ENCODE measurements at places on chromosomes 2 and 18. TPM values are rescaled to one million over a fixed set of nuclear protein-coding genes. Genes with fewer than 3 reads are reported as not detected.

Gene CCDC178
- polyA plus RNA-seq: 0.12 TPM

- DNase-seq: no peak
Measured at GRCh38 chr2:217293607-217294006, 433.7 kb upstream of the TNP1 start.

- DNase-seq: no peak
Measured at GRCh38 chr18:5884375-5884774, 10.9 kb downstream of the TMEM200C start.

DNA sequence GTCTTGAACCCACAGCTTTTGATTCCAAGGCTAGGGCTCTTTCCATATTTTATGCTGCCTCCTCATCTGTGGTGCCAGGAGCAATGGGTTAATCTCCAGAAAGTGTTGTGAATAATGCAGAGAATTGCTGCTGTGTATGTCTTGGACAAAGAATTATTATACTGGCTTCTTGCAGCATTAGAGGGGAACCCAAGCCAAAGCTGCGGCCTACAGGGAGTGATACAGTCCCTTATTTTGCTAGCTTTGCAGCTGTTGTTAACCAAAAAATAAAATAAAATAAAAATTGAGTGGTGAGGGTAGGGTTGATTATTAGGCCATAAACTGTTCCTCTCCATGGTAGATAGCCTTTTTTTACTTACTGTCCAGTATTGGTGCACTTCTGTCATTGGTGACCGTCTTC lies 16.7 kb downstream of the WIPF1 start:
- DNase-seq: no peak

GRCh38 chr2:16640867-16641266 lies 24.8 kb downstream of the CYRIA start:
- DNase-seq: no peak

Data from K562 (cell line).